Dorsolateral prefrontal cortex (tissue), 122 donors: ENCODE measurements at places on chromosomes 13 and 19. TPM values are rescaled to one million over a fixed set of nuclear protein-coding genes. Genes with fewer than 3 reads are reported as not detected.

ADAT3 gene
- 2.5 TPM for total RNA-seq

PRTN3 gene
- 1.2 TPM for total RNA-seq

S1PR5 gene
- total RNA-seq: 12.9 TPM

UHRF1 gene
- 6.3 TPM for total RNA-seq

USHBP1 gene
- 5.0 TPM for total RNA-seq

PTPRH gene
- 7.4 TPM for total RNA-seq

DDX39A gene
- 29.2 TPM for total RNA-seq

MLLT1 gene
- total RNA-seq: 106 TPM

TMEM238 gene
- total RNA-seq: 1.2 TPM

ANGPTL8 gene
- 1.4 TPM for total RNA-seq

IGSF23 gene
- not detected for total RNA-seq

MUC16 gene
- total RNA-seq: not detected

RHPN2 gene
- 7.4 TPM for total RNA-seq

SCEL gene
- 0.20 TPM for total RNA-seq

APOC1 gene
- total RNA-seq: 17.9 TPM

CYSLTR2 gene
- total RNA-seq: 2.2 TPM

C19orf81 gene
- 7.5 TPM for total RNA-seq

IL17D gene
- total RNA-seq: 37.2 TPM

INSL3 gene
- 0.67 TPM for total RNA-seq

MAG gene
- 347 TPM for total RNA-seq
